Karpas-422 (cell line): ENCODE measurements at places on chromosomes 4 and X. TPM values are rescaled to one million over a fixed set of nuclear protein-coding genes. Genes with fewer than 3 reads are reported as not detected.

DNA sequence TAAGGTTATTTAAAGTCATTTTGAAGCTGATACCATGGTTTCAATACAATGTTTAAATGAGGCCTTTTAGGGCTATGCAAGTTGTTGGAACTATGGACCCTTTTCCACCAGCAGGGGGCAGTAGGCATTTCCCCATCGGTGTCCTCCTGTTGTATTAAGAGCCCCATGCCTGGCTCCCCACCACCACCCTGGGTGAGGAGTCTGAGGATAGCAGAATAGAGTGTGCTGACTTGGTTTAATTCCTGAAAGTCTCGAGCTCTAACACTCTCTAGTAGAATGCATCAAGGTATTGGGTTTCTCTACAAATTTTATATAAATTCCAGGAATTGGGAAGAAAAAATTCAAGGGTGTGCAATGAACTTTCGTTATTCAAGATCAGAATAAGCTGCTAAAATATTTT lies 234.8 kb upstream of the JADE1 start:
- no peaks in the 10 kb centered on the region for H3K36me3 ChIP-seq
- H3K27ac ChIP-seq: no peak overlapping the region
- peaks cover under 1% of the 10 kb centered on the region; the same call in 1 of the 2 replicates for H3K4me1 ChIP-seq
- H3K4me3 ChIP-seq: no peak overlapping the region
- H3K27me3 ChIP-seq: no peaks in the 10 kb centered on the region
- peak; percentile 97 for DNase-seq

DNA sequence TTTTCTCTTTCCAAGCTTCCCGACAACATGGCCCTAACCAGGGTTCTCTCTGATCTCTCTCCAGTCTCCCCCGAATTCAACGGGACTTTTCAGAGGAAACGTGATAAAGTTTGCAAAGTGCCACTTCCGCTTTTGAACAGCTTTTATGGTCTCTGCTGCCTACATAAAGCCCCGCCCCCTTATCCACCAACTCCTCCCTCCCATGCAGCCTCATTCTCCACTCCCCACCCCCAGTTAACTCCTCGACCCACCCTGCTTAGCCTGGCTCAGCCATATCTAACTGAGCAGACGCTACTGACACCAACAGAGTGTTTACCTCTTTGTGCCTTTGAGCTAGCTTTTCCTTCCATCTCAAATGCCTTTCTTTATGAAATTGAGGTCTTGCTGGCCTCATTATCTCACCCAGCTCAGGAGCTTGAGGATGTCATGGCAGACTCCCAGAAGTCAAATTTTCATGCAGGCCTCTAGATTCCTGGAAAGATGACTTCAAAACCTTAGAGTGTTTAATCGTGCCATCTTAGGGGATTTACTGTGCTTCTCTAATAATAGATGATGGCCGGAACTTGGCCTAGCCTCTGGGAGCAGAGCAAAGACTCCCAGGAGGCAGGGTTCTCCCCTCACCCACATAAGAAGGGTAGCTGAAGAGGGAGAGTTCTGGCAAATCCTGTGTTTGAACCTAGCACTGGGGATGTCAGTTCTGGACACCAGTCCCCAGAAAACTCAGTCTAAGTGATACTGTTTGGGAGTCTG lies 606.0 kb downstream of the BCOR start:
- H3K4me3 ChIP-seq: no peak overlapping the region
- DNase-seq: peak; percentile 77
- no peaks in the 10 kb centered on the region for H3K27me3 ChIP-seq
- H3K27ac ChIP-seq: no peak overlapping the region

- no peaks in the 10 kb centered on the region for H3K36me3 ChIP-seq
- H3K27me3 ChIP-seq: no peaks in the 10 kb centered on the region
- H3K27ac ChIP-seq: no peak overlapping the region
- peaks cover 32% of the 10 kb centered on the region for H3K4me1 ChIP-seq
Measured at GRCh38 chrX:49166914-49167739, 4.6 kb downstream of the MAGIX start.

- no peak for DNase-seq
- no peak within 1 kb of the TSS for H3K27ac ChIP-seq
- H3K4me1 ChIP-seq: peaks cover 7% of the 10 kb centered on the region
- no peaks in the 10 kb centered on the region for H3K36me3 ChIP-seq
- H3K4me3 ChIP-seq: no peak within 1 kb of the TSS
Measured at GRCh38 chr4:70721747-70722146, at the start of gene RUFY3. TSS of gene RUFY3 (plus strand) at chr4:70721964. CDS start at chr4:70722574, 610 bp downstream.

ARAF gene
- total RNA-seq: 16.4 and 16.5 TPM in 2 replicates

CLTRN gene
- 0.18 and 0.86 TPM in 2 replicates for total RNA-seq

DNA sequence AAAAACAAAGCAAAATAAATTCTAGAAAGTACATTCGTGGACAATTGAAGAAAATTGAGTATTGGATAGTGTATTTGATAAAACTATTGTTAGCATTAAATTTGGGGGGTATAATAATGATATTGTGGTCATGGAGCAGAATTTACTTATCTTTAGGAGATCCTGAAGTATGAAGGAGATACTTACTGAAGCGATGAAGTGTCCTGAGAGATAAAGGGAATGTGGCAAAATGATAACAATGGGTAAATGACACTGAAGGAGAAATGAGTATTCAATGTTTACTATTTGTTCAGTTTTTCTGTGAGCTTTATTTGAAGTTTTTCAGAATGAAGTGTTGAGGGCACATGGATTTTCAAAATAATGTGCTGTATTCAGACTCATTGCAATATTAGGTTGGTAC lies 30.0 kb upstream of the BLTP1 start:
- H3K27me3 ChIP-seq: no peaks in the 10 kb centered on the region
- no peak overlapping the region for H3K4me3 ChIP-seq
- H3K36me3 ChIP-seq: no peaks in the 10 kb centered on the region
- H3K4me1 ChIP-seq: no peaks in the 10 kb centered on the region
- DNase-seq: no peak

DNA sequence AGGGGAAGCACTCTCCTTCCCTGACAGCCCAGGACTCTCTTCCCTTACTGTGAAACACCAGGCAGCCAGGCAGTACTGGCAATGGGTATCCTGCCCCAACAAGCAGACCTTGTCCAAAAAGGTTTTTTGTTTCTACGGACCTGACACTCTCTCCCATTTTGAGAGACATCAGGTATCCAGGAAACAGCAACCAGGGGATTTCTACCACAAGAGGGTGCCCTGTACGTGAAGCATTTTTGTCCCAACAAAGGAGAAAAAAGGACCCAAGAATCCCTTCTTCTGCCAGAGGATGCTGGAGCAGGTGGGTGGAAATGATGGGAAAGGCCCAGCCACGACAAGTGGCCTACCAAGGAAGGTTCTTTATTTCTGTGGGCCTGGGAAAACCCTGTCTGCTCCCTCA lies 65.7 kb upstream of the FGF13 start:
- no peak overlapping the region for H3K27ac ChIP-seq
- no peaks in the 10 kb centered on the region for H3K4me1 ChIP-seq
- H3K4me3 ChIP-seq: no peak overlapping the region

DNA sequence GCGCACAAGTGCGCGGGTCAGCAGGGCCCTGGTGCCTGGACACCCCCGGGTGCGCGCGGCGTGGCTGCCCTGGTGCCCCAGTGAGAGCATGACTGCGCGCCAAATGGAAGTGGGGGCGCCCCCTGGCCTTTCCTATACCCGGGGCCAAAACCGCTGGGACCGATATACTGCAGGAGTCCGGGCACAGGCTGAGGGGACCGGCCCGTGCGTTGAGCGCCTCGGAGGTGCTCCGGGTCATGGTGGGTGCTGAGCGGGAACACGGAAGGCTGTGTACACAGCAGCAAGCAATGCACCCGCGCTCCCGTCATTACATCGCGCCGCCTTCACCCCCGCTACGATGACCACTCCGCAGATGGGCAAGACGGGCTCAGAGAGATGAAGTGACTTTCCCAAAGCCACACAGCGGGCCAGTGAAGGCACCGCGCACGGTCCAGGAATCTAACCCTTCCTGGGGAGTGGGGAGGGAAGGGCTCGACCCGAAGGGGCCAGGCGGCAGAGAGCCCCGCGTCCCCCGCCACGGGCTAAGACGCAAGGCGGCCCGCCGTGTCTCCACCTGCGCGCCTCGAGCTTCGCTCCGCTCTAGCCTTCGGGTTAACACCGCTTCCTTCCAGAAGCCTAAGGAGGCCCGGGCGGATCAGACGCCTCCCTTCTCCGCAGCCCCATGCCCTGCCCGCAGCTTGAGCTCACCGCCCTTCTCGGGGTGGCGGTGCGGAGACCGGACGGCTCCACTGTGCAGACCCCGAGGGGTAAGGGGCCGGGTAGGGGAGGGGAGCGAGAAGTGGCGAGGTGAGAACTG lies 11.3 kb downstream of the HMX1 start:
- H3K27me3 ChIP-seq: no peaks in the 10 kb centered on the region
- no peak overlapping the region for H3K4me3 ChIP-seq
- no peaks in the 10 kb centered on the region for H3K4me1 ChIP-seq
- DNase-seq: no peak
- H3K36me3 ChIP-seq: no peaks in the 10 kb centered on the region
